Stimulated activated naive CD8-positive, alpha-beta T cell treated with anti-CD3 and anti-CD28 coated beads, Interleukin-15, amount 100 ng/mL, for 72 hours (primary cell): ENCODE measurements at places on chromosomes 7 and 10.

DNA sequence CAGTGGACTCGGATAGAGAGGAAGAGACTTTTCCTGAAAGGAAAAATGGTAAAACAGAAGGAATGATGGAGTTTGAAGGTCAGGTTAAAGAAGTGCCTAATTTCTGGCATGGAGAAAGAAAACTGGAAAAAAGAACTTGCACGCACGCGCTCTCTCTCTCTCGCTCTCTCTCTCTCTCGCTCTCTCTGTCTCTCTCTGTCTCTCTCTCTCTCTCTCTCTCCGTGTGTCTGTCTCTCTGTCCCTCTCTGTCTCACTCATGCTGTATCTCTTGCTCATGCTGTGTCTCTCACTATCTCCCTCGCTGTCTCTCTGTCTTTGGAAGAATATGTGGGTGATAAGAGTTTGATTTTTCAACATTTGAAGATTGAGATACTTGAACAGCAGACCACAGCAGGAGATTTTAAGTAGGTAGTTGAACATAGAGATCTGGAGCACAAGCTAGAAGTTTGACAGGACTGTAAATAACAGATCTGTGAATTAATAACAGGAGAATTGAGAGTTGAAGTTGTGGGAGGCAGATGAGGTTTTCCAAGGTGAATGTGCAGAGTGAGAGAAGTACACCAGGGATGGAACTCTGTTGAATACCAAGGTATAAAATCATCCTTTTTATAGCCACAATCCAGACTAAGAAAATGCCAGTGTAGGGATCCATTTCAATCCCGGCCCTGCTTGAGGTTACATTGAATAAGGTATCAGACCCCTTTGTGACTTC, 33.1 kb downstream of the ADD3 start:
- DNase-seq = no peak

DNA sequence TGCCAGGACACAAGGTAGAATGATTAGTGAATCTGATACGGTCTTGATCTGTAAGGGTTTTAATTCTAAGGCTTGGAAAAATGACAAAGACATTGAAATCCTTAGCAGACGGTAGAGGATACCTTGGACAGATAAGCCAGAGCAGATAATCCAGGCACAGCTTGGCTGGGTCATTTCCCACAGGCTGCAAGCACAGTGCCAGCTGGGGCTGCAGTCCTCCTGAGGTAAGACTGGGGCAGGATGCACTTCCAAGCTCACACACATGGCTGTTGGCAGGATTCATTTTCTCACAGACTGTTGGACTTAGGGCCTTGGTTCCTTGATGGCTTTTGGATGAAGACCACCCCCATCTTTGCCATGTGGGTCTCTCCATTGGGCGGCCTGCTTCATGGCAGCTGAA, 63.2 kb upstream of the BMPER start:
- DNase-seq = no peak

GRCh38 chr10:97505152-97505551, 6.4 kb downstream of the UBTD1 start:
- no peak for DNase-seq

DNA sequence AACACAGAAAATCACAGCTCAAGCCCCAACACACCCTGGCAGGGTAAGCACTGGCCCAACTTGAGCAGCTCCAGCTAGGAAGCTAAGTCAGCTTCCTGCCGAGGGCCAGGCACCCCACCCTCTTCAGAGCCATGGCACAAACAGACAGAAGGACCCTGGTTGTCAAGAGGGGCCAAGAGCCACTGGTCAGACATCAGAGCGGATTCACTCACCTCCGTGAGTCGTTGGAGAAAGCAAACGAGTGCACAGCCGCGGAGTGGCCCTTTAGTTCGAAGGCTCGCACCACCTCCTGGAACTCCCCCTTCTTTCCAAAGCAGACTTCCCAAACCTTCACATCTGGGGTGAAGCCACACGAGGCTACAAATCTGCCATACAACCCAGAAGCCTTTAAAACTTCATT, 7.4 kb downstream of the TBL2 start:
- no peak for DNase-seq

DNA sequence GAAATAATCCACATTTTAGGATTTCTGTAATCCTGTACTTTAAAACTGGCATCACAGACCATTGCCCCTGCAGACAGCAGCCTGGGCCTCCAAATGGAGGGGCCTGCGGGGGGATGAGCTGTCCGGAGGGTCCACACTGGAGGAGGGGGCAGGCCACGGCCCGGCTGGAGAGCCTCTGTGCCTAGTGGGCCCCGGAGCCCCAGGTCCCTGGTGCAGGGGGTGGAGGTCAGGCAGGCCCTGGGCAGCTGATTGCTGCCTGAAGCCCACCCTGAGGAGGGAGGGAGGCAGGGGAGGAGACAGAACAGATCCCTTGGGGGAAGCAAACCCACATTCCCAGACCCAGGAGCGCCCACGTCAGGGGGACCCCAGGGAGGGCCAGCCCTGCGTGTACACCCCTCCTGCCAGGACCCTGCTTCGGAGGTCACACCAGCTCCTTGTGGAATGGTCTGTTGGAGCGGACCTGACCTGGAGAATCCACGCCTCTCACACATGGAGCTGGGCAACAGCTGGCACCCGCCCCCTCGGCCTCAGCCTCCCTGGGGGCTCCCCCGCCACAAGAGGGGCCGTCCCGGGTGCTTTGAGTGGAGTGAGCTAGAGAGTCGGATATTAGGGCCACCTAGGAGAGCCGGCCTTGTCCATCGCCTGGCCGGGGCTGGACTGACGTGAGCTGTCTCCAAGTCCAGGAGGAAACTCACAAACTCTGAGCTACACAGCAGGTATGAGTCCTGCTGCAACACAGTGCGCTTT, 12.2 kb upstream of the FAM20C start:
- no peak for DNase-seq
